AG08395 (cell line): ENCODE measurements at places on chromosomes 1 and 21.

DNA sequence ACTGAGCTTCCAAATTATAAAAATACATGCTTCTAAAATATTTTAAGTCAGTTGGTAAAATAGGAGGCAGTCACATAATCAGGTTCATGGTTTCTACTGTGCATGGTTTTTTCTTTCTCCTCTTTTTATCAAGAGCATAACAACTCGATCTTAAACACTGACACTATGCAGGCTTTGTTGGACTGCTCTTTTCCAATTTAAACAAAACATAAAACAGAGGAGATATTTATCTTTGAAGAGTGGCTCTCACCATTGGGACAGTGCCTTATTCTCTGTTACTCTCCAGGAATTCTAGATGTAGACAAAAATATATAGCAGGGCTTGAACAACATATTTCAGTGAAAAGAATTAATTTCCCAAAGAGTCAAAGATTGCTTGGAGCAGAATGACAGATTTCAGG, 883.5 kb upstream of the ADGRL2 start:
- DNase-seq = no peak

DNA sequence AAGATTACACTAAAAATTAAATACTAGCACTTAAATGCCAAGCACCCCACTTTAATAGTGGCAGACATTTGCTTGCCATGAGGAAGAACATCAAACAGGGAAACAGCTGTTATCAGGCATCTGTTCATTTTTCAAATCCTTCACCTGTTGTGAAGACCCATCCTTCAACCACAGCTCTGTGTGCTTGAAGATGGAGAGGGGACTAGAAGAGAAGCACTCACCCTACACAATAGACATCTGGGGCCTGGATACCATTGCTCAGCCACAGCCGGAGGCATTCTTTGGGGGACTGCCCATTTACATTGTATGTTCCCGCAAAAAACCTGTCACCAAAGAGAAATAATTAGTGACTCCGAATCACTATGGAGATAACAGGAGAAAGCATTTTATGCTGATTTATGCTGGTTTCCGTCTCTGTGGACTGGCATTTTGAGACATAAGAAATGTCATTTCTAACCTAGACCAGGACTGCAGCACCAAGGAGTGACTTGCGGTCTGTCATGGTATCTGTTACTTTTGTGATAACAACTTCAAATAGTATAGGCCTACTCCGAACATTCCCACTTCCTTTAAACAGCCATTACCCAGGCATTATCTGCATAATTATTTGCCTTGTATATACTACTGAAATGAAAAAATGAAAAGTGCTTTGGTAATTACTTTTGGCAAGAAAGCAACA, 28.8 kb upstream of the MTF1 start:
- no peak for DNase-seq

DNA sequence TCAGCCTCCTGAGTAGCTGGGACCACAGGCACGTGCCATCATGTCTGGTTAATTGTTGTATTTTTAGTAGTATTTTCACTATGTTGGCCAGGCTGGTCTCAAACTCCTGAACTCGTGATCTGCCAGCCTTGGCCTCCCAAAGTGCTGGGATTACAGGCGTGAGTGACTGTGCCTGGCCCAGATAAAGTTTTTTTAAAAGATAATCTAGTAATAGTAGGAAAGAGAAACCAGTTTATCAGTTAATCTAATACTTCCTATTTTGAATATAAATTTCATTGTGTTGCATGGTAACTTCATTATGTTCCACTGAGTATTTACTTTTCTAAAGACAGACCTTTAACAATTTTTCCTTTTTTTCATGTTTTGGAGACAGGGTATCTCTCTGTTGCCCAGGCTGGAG, 10.0 kb downstream of the RABGAP1L start:
- DNase-seq = no peak

GRCh38 chr1:209659909-209660308, 7.7 kb upstream of the LAMB3 start:
- DNase-seq = no peak

DNA sequence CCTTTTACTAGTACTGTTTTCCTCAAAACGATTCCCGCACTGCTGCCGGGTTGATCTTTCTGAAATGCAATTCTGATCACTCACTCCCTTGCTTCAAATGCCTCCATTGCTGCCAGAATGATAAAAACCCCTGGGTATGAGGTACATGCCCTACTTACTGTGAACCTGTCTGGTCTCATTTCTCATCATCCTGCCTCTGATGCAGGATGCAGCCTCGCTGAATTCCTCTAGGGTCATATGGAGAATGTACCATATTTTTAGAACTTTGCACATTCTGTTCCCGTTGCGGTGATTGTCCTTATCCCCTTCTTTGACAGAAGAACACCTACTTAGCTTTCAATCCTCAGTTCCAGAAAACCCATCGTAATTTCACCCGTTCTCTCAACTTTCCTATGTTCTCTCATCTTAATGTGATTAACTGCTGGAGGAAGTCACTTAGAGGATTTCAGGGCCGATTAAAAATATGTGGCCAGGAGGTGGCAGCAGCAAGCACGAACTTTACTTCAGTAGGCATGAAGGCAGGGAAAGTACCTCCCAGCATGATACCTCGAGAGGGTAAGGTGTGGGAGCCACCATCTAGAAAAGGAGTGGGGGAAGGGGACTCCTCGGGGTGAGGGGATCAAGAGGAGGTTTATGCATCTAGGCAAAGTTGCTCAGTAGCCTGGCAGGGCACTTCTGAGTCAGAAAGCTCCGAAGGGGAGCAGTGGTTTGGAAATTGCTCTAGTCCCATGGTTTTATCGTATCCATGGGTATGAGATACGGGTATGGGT, 361.5 kb upstream of the ZP4 start:
- peak; percentile 2 for DNase-seq

- DNase-seq = no peak
Measured at GRCh38 chr1:76239470-76239918, 164.9 kb downstream of the ST6GALNAC3 start.

GRCh38 chr1:21567241-21568005, 58.2 kb downstream of the ALPL start:
- no peak for DNase-seq

GRCh38 chr1:233959971-233960370, 55.5 kb downstream of the SLC35F3 start:
- DNase-seq = no peak
